A172 (cell line): ENCODE measurements at places on chromosomes 5 and 9. TPM values are rescaled to one million over a fixed set of nuclear protein-coding genes. Genes with fewer than 3 reads are reported as not detected.
A peak's percentile ranks its signal among the peaks of the same experiment; 100 is the strongest.

The KCTD16 gene
- 0.89 and 1.2 TPM in 2 replicates for total RNA-seq

The TMEM215 gene
- not detected in 2 replicates for total RNA-seq

The ZFAND5 gene
- total RNA-seq, result 113 and 135 TPM in 2 replicates

The ANKRD34B gene
- total RNA-seq, result not detected in 2 replicates

The B4GALT1 gene
- total RNA-seq, result 15.2 and 19.8 TPM in 2 replicates

DNA sequence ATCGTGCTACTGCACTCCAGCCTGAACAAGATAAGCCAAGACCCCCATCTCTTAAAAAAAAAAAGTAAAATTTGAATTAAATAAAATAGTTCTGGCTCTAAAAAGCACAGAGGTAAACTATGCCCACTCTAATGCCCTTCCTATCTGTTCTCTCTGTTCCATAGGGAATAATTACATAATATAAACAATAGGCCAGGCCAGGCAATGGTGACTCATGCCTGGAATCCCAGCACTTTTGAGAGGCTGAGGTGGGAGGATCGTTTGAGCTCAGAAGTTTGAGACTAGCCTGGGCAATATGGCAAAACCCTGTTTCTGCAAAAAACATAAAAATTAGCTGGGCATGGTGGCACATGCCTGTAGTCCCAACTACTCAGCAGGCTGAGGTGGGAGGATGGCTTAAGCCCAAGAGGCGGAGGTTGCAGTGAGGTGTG lies 47.4 kb downstream of the MYO10 start:
- peak; percentile 56 for DNase-seq

DNA sequence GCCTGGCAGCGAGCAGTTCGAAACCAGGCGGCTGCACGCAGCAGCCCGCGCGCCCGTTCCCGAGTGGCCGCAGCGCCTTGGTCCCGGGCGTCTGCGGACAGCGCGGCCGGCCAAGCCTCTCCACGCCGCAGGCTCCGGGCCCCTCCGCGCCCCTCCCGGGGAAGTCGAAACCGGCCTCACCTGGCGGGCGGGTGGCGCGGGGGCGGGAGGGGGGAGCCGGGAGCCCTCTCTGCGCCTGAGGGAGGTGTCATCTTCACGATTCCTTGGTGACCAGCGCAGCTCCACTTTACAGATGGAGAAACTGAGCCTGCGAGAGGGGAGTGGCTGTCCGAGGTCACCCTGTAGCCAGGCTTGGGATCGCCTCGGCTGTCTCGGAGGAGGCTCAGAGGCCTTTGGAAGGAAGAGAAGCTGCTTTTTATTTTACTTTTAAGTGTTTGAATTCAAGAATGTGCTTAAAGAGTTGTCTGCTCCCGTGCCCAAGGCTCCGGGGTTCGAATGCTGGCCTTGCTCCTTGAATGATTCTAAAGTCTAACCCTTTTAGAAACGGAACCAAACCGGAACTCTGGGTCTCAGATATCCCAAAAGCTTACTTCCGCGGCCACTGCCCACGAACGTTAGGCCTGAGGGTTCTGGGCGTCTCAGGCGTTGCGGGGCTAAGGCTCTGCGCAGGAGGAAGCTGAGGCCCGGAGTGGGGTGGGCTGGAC lies 662 bp downstream of the SUSD3 start:
- no peak for DNase-seq

DNA sequence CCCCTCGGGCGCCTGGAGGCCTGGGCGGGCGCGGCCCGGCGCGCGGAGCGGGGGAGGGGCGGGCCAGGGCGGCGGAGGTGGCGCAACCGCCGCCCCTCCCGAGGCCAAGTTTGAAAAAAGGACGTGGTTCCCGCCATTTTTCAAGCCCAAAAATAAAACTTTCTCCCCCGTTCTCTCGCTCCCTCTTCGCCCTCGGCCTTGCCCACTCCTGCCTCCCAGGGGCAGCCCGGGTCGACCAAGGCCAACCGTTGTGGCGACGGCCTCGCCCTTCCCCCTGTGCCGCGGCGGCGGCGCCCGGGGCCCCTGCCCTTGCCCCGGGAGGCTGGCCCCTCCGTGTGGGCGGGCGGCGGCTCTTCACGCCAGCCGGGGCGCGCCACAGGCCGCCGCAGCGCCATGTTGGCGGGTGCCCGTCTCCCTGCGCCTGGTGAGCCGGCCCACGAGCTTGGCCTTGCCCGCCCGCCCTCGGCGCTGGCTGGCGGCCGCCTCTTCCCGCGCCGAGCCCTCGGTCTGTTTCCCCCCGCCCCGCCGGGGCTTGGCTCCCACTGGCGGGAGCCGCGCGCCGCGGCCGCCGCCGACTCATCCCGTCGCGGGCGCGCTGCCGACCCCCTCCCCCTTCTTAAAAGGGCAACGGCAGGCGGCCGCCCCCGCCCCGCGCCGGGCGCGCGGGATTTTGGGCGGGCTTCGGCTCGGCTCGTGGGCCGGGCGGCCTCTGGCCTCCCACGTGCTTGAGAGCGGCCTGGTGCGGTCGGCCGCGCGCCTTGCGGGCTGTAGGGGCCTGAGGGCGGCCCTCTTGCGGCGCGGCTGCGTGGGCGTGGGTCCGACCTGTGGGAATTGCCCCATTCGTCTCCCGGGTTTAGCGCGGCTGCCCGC lies 1.3 kb downstream of the ANP32B start:
- DNase-seq, result peak; percentile 52

GRCh38 chr5:78905084-78905938 lies 79.8 kb downstream of the ARSB start:
- DNase-seq, result no peak

GRCh38 chr5:56026863-56027300 lies 32.1 kb upstream of the IL6ST start:
- peak; percentile 76 for DNase-seq

DNA sequence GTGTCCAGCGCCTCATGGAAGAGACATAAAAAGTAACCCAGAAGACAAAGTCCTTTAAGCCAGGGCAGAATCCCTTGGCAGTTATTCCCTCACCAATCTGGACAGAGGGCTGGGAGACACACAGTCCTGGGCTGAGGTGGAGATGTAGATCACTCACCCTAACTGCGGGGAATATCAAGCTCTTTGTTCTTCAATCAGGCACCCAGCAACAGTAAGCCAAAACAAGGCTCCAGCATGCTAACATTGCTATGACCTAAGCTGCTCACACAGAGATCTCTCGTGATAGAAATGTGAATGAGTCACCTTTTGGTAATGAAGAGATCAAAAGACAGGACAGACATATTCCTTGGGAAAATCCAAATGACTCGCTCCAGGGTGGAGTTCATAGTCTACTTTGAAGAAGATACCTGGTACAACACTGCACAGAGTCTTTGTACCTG lies 101.3 kb downstream of the FBN2 start:
- DNase-seq, result peak; percentile 82

GRCh38 chr9:124231095-124231737 lies 26.5 kb upstream of the NEK6 start:
- DNase-seq, result no peak

GRCh38 chr5:52469835-52470234 lies 317.9 kb upstream of the ITGA1 start:
- DNase-seq, result no peak

- DNase-seq, result no peak
These were observed 15.3 kb downstream of the FPGS start for GRCh38 chr9:127817881-127818434.

GRCh38 chr5:79727451-79728355 lies 38.1 kb downstream of the CMYA5 start:
- no peak for DNase-seq

- peak; percentile 80 for DNase-seq
These were observed 90.3 kb upstream of the ZNF366 start for GRCh38 chr5:72597456-72597948.

DNA sequence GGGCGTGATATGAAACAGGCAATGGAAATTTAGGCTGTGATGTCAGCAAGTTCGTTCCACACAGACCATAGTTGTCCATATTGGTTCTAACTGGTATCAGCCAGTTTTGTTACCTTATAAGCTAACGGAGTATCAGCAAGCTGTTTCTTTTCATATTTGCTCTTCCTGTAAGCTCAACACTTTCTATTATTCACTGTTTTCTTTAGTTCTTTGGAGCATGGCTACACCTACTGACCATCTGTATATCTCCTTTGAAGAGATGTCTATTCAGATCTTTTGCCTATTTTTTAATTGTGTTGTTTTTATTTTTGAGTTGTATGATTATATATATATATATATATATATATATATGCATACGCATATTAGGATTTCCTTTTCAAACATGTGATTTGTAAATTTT lies 1057.2 kb upstream of the CDH10 start:
- no peak for DNase-seq

DNA sequence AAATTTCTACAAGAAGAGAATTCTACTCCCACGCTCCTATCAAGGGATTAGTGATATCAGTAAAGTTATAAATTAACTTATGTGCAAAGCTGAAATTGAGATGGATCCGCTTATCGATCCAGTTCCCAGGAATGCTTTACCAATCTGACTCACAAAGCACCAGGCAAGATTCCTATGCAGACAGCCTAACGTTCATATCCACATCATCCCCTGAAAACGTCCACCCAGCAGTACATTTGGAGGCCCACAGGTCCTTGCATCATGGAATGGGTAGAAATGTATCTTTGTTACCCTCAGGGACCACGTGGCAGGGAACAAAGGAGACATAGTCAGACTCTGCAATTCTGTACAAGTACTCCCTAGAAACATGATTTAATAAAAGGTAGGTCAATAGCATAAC lies 147.4 kb downstream of the ESM1 start:
- DNase-seq, result no peak

DNA sequence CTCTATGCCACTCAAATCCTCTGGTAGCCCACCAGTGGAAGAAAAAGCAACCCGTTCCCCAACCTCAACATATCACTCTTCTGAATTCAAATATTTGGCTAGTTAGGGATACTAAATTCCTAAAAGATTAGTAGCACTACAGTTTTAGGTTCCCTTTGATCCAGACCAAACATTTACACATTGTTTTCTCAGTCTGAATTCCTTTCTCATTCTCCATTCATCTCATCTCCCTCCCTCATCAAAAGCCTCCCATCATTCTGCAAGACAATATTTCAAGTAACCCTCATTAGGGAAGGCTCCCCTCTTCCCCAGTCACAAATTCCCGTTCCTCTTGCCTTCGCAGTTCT lies 26.3 kb downstream of the ADAM19 start:
- peak; percentile 32 for DNase-seq

GRCh38 chr5:107893642-107894041 lies 222.9 kb upstream of the EFNA5 start:
- DNase-seq, result peak; percentile 67

GRCh38 chr5:127290019-127290945 lies at the start of gene MEGF10:
MEGF10 (plus strand) TSS chr5:127290796; CDS start chr5:127331309, 40,513 bp downstream.
- DNase-seq, result no peak

DNA sequence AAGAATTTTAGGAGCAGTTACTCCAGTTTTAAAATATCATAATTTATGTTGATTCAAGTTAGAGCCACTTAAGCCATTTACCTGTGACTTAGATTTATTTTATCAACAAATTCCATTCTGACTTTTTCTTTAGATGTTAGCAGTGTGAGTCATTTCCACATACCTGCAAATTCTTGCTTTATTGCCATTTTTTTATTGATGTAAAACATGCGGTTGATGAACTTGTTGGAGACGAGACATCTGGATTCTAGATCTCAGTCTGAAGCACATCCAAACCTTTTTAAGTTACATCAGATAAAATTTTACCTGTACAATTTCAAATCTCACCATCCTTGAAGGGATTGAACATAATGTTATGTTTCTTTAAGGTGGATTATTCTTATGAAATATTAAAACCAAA lies 240.9 kb downstream of the IRX1 start:
- no peak for DNase-seq

DNA sequence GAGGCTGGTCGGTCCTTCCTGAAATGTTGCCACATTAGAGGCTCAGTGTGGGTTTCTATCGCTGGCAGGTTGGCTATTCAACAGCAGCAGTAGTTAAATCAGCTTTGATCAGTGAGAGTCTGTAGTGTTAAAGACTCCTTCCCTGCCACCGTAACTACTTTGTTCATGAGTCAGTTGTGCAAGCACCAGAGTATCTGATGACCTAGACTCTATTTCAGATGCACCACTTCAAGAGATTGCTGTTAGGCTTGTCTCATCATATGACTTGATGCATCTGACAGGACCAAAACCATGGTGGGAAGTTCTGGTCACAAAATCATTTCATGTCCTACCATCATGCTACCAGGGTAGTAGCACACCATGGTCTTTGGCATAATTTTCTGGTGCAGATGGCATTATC lies 482.7 kb upstream of the MPDZ start:
- no peak for DNase-seq

- no peak for DNase-seq
These were observed 11.3 kb downstream of the C9 start for GRCh38 chr5:39352951-39353350.
